Activated naive CD8-positive, alpha-beta T cell treated with anti-CD3 and anti-CD28 coated beads, Interleukin-2, amount 10 ng/mL, durations not matched to agents 7 days and 5 days (primary cell): ENCODE measurements at places on chromosomes 7 and 10.

DNA sequence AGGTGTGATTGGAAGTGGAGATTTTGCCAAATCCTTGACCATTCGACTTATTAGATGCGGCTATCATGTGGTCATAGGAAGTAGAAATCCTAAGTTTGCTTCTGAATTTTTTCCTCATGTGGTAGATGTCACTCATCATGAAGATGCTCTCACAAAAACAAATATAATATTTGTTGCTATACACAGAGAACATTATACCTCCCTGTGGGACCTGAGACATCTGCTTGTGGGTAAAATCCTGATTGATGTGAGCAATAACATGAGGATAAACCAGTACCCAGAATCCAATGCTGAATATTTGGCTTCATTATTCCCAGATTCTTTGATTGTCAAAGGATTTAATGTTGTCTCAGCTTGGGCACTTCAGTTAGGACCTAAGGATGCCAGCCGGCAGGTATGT lies 13.6 kb downstream of the STEAP2 start:
- no peaks in the 10 kb centered on the region for H3K4me1 ChIP-seq
- no peak overlapping the region for H3K27ac ChIP-seq
- DNase-seq, result no peak
- H3K36me3 ChIP-seq, result no peaks in the 10 kb centered on the region
- H3K4me3 ChIP-seq, result no peak overlapping the region

GRCh38 chr7:120829487-120829886 lies 28.5 kb downstream of the TSPAN12 start:
- H3K36me3 ChIP-seq, result no peaks in the 10 kb centered on the region
- no peak for DNase-seq
- no peaks in the 10 kb centered on the region for H3K4me1 ChIP-seq
- H3K27ac ChIP-seq, result no peak overlapping the region
- peaks cover 19% of the 10 kb centered on the region for H3K27me3 ChIP-seq

DNA sequence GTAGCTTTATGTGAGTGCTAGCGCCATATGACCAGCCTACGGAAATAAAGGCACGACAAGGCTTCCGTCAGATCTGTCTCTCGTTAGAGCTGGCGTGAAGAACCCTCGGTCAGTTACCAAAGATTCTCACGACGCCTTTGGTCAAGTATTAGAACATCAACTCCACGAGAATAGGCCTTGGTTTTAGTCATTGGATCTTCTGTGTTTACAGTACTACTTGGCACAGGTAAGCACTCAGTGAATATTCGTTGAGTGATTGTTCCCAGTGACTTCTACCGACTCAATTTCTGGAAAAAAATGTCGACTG lies 316 bp downstream of the RBM48 start:
- peaks cover 9% of the 10 kb centered on the region for H3K36me3 ChIP-seq
- H3K27ac ChIP-seq, result peak overlapping the region; percentile 96
- no peak for DNase-seq
- no peaks in the 10 kb centered on the region for H3K27me3 ChIP-seq
- peaks cover 22% of the 10 kb centered on the region for H3K4me1 ChIP-seq

GRCh38 chr10:118585794-118586193 lies 9.7 kb downstream of the PRLHR start:
- H3K4me1 ChIP-seq, result no peaks in the 10 kb centered on the region
- no peak for DNase-seq
- no peaks in the 10 kb centered on the region for H3K36me3 ChIP-seq
- no peak overlapping the region for H3K4me3 ChIP-seq

GRCh38 chr7:14389181-14389591 lies 399.7 kb upstream of the ETV1 start:
- DNase-seq, result no peak
- no peaks in the 10 kb centered on the region for H3K27me3 ChIP-seq
- H3K27ac ChIP-seq, result no peak overlapping the region
- H3K4me3 ChIP-seq, result no peak overlapping the region
- no peaks in the 10 kb centered on the region for H3K36me3 ChIP-seq

GRCh38 chr7:29343399-29343798 lies 148.8 kb downstream of the CHN2 start:
- peaks cover 6% of the 10 kb centered on the region for H3K27me3 ChIP-seq
- no peak overlapping the region for H3K4me3 ChIP-seq
- DNase-seq, result no peak
- no peaks in the 10 kb centered on the region for H3K36me3 ChIP-seq
- no peak overlapping the region for H3K27ac ChIP-seq
- H3K4me1 ChIP-seq, result no peaks in the 10 kb centered on the region

DNA sequence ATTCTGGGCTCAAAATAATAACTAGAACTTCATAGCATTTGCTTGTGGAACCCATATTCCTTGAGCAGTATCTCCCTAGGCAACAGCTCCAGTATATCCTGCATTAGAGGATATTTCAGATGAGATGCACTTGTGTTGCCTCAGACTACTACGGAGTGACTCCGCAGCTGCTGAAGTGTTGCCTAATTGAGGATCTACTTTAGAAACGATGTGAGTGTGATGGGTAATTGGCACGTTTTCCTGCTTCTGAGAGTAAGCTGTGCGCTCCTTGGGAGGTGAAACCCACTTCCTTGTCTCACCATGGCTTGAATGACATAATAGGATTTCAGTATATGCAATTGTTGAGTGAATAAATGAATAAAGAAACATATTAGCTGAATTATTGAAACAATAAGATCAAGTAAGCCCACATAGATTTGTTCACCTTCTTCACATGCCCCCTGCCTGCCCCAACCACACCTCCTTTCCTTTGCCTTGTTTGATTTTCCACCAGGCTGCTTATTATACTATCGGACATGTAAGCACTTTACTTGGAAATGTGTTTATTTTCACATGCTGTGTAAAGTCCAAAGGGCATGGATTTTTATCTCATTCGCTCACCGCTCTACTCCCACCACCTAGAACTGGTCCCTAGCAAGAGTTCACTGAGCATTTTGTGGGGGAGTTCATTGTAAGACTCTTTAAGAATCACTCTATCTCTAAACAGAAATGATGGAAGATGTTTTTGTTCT lies 303.8 kb downstream of the KCNMA1 start:
- no peak overlapping the region for H3K4me3 ChIP-seq
- no peaks in the 10 kb centered on the region for H3K4me1 ChIP-seq
- no peak for DNase-seq
- H3K36me3 ChIP-seq, result no peaks in the 10 kb centered on the region
- H3K27me3 ChIP-seq, result peaks cover 5% of the 10 kb centered on the region

GRCh38 chr7:102974366-102975236 lies 61.8 kb downstream of the LRRC17 start:
- H3K27ac ChIP-seq, result no peak overlapping the region
- H3K4me1 ChIP-seq, result peaks cover 2% of the 10 kb centered on the region
- no peak for DNase-seq
- no peak overlapping the region for H3K4me3 ChIP-seq
- no peaks in the 10 kb centered on the region for H3K36me3 ChIP-seq

GRCh38 chr7:130947792-130948580 lies 214.0 kb upstream of the KLF14 start:
- peak overlapping the region; percentile 77 for H3K27ac ChIP-seq
- H3K27me3 ChIP-seq, result no peaks in the 10 kb centered on the region

GRCh38 chr7:7707246-7707645 lies 11.2 kb downstream of the RPA3 start:
- no peak overlapping the region for H3K27ac ChIP-seq
- H3K27me3 ChIP-seq, result no peaks in the 10 kb centered on the region
- H3K4me3 ChIP-seq, result no peak overlapping the region
- peaks cover 7% of the 10 kb centered on the region for H3K4me1 ChIP-seq

GRCh38 chr10:105843786-105844185 lies 1202.7 kb downstream of the SORCS3 start:
- no peaks in the 10 kb centered on the region for H3K36me3 ChIP-seq
- H3K4me3 ChIP-seq, result no peak overlapping the region
- no peaks in the 10 kb centered on the region for H3K27me3 ChIP-seq
- no peaks in the 10 kb centered on the region for H3K4me1 ChIP-seq

GRCh38 chr7:26508481-26508880 lies 216.8 kb downstream of the SNX10 start:
- no peak for DNase-seq
- H3K4me1 ChIP-seq, result no peaks in the 10 kb centered on the region
- H3K36me3 ChIP-seq, result no peaks in the 10 kb centered on the region
- H3K27me3 ChIP-seq, result peaks cover 30% of the 10 kb centered on the region
- no peak overlapping the region for H3K27ac ChIP-seq

DNA sequence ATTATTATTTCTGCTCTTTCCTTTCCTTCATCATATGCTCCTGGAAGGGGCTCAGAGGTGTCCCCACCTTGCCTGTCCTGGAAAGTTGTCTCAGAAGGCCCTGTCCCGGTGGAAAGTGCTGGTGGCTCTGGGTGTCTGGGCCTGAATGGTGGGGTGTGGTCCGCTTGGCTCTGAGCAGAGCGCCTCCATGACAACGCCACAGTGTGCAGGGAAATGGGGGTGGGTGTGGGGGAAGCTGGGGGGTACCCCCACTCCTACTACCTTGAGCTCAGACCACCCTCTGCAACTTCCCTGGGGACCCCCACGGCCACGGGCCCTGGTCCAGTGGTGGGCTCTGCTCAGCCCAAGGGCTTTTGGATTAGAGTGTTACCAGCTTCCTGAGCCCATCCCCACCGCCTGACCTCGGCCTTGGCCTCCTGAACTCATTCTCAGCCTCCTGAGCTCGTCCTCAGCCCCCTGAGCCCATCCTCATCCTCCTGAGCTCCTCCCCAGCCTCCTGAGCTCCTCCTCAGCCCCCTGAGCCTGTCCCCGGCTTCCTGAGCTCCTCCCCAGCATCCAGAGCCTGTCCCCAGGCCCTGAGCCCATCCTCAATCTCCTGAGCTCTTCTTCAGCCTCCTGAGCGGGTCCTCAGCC lies 106.4 kb upstream of the FAM20C start:
- H3K27ac ChIP-seq, result no peak overlapping the region
- no peaks in the 10 kb centered on the region for H3K27me3 ChIP-seq
- H3K4me3 ChIP-seq, result no peak overlapping the region
- no peaks in the 10 kb centered on the region for H3K36me3 ChIP-seq

DNA sequence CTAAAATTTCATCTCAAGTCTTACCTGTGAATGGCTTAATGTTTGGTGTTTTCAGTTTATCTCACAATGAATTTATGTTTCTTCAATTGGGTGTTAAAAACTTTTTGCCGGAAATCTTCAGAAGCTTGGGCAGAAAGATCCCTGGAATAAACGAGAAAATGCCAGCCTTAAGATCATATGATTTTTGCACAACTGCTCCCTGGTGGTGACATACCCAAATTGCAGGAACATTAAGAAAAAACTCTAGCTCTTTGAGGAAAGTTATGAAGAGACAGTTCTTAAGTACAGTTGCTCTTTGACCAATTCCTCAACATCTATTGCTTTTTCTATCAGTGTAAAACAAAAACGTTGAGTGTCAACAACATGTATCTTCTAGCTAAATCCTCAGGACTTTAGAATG lies 48.2 kb upstream of the CREB5 start:
- no peaks in the 10 kb centered on the region for H3K27me3 ChIP-seq
- no peak for DNase-seq
- no peak overlapping the region for H3K27ac ChIP-seq
- H3K4me1 ChIP-seq, result no peaks in the 10 kb centered on the region

GRCh38 chr7:77802557-77803405 lies 4.2 kb downstream of the PHTF2 start:
- H3K36me3 ChIP-seq, result peaks cover 51% of the 10 kb centered on the region
- peak overlapping the region; percentile 75 for H3K4me3 ChIP-seq
- no peak for DNase-seq
- peaks cover 46% of the 10 kb centered on the region for H3K4me1 ChIP-seq
- H3K27ac ChIP-seq, result peak overlapping the region; percentile 79

DNA sequence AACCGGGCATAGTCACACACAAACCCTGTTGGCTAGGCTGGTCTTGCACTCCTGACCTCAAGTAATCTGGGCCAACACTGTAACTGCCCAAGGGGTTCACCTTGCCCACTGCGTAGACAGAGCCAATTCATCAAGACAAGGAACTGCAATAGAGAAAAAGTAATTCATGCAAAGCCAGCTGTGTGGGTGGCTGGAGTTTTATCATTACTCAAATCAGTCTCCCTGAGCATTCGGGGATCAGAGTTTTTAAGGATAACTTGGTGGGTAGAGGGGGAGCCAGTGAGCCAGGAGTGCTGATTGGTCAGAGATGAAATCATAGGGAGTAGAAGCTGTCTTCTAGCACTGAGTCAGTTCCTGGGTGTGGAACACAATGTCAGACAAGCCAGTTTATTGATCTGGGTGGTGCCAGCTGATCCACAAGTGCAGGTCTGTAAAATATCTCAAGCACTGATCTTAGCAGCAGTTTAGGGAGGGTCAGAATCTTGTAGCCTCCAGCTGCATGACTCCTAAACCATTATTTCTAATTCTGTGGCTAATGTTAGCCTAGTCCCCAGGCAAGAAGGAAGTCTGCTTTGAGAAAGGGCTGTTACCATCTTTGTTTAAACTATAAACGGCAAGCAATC lies 15.6 kb upstream of the FXYD4 start:
- no peak for DNase-seq
- H3K4me3 ChIP-seq, result no peak overlapping the region
- peaks cover 11% of the 10 kb centered on the region for H3K27me3 ChIP-seq
- peaks cover 11% of the 10 kb centered on the region for H3K4me1 ChIP-seq
- H3K27ac ChIP-seq, result peak overlapping the region; percentile 17

DNA sequence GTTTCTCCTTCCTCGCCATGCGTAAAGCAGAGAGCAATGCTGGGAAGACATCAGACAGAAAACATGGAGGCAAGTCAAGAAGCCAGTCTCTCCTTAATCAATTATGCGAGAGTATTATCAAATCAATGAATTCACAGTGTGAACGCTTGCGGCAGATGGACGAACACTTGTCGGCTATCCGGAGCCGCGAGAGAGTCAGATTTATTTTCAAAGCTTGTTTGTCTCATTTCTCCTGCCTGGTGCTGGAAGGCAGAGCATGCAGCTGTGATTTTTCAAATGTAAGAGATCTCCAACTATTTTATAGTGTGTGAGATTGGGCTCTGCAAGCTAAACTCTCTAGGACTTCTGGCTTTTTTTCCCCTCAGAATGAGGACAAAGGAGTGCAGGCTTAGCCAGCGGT lies 252.3 kb downstream of the SNX10 start:
- H3K27me3 ChIP-seq, result peaks cover 19% of the 10 kb centered on the region
- no peaks in the 10 kb centered on the region for H3K36me3 ChIP-seq
- no peak for DNase-seq
- no peak overlapping the region for H3K27ac ChIP-seq
- H3K4me1 ChIP-seq, result peaks cover 3% of the 10 kb centered on the region

DNA sequence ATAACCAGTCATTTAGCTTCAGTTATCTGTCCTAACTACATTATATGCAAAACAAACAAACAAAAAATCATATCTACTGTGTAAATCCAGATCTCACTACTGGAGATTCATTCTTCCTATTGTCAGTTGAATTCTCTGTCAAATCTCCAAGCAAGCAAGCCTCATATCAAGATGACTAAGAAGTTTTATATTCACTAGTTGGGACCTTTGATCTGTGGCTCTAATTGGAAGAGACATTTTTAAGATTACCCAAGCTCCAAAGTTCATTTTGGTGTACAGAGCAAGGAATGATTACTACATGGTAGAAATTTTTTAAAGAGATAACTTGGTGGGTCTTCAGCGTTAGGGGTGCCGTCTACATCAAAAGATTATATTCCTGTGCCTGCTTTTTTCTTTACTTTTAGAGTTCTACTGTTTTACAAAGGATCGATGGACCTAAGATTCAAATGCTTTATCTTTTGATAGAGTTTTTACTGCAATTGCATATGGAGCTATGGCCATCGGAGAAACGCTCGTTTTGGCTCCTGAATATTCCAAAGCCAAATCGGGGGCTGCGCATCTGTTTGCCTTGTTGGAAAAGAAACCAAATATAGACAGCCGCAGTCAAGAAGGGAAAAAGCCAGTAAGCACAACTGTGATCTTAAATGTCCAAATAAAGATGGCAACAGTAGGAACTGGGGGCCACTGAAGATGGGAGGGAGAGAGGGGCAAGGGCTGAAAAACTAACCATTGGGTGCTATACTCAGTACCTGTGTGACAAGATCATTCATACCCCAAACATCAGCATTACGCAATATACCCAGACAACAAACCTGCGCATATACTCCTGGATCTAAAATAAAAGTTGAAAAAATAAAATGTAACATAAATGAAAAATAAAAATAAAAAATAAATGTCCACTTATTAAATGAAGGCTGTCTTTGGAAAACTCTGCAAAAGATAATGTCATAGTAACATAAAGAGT lies 47.9 kb downstream of the SP8 start:
- H3K27me3 ChIP-seq, result no peaks in the 10 kb centered on the region
- no peak overlapping the region for H3K27ac ChIP-seq
- no peak for DNase-seq
